ENCODE measurements at places on chromosomes 11 and 22.

DNA sequence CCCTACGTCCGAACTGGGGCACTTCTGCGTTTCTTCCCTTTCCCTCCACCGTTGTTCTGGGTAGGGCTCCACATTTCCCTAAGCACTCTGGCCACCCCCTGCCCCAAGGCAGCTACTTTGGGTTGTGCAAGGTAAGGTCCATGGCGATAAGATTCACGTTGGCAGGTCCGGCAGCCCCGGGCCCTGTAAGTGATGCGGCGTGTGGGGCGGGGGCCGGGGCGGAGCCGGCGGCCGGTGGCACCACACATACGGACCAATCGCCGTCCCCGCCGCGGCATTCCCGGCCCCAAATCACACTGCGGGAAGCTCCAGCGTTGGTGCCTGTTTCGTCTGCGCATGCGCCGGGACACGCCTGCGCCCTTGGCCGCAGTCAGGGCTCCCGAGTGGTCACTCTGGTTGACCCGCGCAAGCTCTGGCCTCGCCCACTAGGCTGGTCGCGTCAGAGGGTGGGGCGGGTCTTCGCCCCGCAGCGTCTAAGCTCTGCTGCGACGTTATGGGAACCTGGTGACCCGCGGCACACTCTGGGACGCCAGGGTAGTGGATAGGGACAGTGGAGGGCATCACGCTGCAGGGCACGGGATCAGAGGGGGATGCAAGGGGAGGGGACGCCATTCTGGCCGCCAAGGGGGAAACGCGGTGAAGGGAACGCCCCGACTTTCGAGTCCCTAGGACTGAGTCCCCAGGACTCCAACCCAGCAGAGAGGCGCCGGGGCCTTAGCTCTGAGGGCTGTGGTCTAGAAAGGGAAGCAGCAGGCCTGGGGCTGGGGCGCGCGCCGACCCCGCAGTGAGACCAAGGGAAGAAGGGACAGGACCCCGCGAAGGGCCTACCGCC is 1.6 kb downstream of the FADS1 start:
- peak; percentile 35 for DNase-seq

GRCh38 chr22:27769012-27769411 is 32.5 kb downstream of the MN1 start:
- DNase-seq, result no peak

- no peak for DNase-seq
Observed at GRCh38 chr11:84626256-84626655, 1000.9 kb downstream of the DLG2 start.

DNA sequence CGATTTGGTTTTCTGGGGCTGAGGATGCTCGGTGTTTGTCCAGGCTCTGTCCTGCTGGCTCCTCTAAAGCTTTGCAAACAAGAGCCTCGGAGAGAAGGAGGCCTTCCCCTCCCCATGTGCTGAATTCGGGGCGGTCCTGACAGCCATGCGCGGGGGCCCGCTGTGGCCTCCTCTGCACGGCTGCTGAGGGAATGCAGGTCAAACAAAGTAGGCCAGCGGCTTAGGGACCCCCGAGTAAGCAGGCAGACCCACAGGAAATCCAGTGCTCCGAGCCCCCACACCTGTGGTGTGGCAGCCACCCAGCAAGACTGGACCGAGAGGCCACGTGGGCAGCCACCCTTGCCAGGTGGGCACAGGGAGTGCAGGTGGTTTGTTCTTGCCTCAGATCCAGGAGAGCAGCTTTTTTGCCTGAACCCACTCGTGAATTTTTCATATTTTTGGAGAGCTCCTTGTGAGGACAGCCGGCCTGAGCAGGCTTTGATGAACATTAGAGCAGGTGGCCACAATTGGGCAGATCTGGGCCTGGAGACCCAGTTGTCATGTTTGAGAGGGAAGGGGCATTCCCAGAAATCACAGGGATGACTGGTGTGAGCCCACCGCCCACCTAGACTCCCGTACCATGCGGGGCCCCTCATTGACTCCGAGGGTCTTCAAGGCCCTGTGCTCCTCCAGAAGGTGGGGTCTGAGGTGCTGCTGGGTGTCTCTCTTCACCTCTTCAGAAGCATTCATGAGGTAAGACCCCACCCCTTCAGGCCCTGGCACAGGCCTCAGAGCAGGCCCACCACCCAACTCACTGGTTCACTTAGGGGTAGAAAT is 43.0 kb upstream of the KCNQ1OT1 start:
- no peak for DNase-seq

- no peak for DNase-seq
Observed at GRCh38 chr11:43928721-43929120, 13.7 kb upstream of the C11orf96 start.

DNA sequence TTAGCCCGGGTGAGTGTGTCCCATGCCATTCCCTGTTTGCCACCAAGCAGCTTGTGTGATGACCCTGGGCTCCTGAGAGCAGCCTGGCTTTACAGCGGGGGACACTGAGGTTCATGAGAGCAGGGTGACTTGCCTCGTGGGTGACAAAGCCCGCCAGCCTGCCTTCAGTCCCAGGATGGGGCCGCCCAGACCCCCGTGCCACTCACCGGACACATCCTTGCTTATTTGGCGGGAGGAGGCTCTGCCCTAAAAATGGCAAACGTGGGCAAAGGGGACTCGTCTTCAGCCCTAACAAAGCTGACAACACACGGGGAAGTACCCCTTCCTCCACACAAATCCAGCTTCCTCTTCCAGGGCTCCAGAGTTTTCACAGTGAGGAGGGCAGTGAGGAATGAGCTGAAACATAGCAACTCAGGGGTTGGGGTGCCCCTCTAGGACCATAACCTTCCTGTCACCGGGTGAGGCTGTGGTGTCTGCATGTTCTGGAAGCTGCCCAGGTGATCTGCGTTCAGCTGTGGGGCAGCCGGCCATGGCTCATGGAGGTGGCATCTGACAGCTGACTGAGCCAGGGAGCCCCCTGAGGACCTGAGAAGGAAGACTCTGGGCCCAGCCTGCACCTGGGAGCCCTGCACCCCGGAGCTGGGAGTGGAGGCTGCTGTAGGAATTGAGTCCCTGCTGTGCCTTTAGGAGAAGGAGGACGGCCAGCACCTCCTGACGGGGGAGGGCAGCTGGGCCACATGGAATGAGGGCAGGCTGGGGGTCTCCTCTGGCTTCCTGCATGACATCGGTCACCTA is 16.7 kb downstream of the RIBC2 start:
- DNase-seq, result no peak

DNA sequence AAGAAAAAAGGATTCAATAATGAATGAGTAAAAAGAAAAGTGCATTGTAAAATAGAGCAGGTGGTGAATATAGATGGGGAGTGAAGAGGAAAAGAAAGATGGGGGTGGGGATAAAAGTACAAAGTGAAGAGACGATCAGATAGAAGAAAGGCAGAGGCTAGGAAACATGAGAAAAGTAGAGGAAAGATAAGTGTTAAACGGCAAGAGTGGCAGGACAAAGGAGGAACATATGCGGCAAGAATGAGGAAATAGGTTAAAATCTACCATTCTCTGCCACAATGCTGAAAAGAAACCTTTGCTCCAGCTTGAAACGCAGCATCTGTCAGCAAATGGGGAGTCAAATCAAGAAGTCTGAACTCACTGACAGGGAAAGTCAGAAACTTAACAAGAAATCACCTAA is 6.8 kb downstream of the FUT4 start:
- no peak for DNase-seq

GRCh38 chr22:22521631-22522030 is 1.6 kb upstream of the ZNF280A start:
- DNase-seq, result no peak

DNA sequence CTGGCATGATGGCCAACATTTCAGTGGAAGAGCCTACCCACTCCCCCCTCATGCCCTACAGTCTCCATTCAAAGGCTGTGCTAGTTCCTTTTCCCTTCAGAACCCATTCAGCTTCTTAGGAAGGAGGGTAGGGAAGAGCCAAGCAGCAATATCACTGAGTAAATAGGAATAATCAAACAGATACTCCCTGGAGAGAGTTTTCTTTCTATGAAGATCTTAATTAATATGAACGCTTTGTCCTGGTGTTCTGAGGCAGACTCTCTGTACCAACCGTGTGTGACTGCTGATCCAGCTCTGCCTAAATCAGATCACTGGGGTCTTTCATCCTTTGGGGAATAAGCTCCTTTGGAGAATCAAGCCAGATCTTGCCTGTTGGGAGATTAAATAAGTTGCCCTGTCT is 75.2 kb upstream of the NNMT start:
- DNase-seq, result no peak

DNA sequence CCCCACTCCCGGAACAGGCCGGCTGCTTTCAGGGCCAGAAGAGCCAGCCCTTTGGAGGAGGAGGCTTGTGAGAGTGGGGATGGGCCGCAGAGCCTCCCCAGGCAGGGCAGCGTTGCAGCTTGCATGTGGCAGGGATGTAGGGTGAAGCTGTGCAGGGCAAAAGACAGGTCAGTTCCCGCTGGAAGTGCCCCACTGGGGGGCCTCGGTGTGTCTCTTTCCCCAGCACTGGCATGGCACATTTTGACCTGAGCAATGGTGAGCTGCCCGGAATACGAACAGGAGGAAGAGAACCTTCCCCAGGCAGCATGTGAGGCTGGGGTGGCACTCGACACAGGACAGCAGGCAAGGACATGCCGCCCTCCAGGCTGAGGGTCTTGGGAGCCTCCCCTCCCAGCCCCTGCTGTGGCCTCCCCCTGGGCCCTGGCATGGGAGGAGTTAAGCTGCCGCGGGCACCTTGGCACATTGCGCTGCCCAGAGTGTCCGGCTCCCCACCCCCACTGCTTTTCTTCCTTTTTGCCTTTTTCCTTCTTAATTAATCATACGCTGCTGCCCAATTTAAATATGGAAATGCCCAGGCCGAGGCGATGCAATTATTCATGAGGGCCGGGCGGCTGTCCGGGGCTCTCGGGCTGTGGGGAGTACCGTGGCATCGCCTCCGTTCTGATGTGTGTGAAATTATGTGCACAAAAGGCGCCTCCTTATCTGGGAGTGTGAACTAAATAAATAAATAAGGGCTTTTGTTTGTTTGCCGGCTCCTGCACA is 76.0 kb upstream of the WNT7B start:
- peak; percentile 45 for DNase-seq

- DNase-seq, result no peak
Observed at GRCh38 chr11:106369224-106369623, 291.8 kb downstream of the AASDHPPT start.

GRCh38 chr11:18319914-18320313 is 2.0 kb downstream of the HPS5 start:
- no peak for DNase-seq

DNA sequence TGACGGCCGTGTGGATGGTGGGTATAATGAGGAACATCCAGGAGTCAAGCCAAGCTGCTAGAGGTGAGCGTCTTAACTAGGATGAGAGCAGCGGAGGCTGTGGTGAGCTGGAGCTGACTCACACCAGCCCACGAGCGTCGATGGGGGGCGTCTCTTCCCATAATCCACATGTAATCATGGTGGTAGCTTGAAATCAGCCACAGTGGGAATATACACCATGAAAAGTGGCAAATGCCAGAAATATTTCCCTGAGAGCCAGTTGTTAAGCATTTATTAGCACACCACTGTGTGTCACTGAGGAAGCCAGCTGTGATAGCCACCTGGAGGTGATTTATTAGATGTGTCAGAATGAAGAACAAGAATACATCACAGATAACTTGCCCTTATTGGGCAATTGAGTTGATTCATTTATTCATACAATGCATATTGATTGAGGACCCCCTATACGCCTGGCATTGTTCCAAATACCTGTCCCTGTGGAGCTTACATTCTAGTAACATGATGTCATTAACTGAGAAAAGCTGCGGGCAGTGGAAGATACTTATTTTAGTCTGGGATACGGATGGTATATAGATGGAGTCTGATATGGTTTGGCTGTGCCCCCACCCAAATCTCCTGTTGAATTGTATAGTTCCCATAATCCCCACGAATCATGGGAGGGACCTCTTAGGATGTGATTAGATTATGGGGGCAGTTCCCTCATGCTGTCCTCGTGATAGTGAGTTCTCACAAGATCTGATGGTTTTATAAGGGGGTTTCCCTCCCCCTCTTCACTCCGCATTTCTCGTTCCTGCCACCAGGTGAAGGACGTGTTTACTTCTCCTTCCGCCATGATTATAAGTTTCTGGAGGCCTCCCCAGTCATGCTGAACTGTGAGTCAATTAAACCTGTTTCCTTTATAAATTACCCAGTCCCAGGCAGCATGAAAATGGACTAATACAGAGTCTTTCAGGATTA is 473.4 kb downstream of the METTL15 start:
- no peak for DNase-seq

DNA sequence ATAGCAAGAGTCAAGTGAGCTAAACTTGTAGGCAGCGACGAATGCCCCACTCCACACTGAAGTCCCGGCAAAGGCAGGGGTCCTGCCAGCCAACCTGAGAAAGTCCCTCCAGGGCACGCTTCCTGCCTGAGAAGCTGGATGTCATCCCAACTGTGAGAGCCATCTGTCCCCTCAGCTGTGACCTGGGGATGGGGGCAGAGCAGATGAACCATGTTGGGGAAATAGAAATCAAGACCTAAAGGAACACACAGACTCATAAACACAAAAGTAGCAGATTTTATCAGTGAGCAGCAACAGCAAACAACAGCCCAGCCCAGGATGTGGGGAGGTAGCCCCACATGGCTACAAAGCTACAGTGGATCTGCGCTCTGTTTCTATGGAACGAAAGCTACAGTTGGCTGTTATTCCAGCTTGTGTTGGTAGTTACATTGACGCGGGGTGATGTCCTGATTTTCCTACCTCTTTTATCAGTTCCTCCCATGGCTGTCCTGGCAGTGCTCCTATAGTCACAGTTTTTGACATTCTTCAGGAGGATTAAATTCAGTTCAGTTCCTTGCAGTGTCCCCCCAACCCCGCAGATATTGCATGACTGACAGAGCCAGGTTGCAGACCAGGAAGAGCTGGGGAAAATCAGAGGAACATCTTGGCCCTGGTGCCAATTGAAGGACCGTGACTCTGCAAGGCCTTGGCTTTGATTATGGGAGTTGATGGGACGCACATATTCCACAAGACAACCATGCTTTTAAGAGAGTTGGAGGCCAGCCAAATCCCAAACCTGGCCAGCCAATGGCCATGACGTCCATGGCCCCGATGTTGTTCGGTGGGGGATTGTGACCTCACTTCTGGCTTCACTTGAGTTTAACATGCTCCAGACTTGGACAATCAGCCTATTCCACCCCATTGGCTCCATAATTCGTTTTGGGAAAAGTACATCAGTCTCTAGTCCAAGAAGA is 14.6 kb downstream of the MRGPRD start:
- no peak for DNase-seq

- peak; percentile 5 for DNase-seq
Observed at GRCh38 chr11:7353100-7353499, 101.4 kb downstream of the SYT9 start.

GRCh38 chr11:134350381-134350780 is 18.6 kb downstream of the GLB1L2 start:
- no peak for DNase-seq

- no peak for DNase-seq
Observed at GRCh38 chr11:124793466-124794278, 6.5 kb downstream of the MSANTD2 start.
